RCC 7860 (cell line): ENCODE measurements at places on chromosomes 1 and 21.

- DNase-seq = no peak
Observed at GRCh38 chr1:14392161-14392858, 206.2 kb upstream of the KAZN start.

DNA sequence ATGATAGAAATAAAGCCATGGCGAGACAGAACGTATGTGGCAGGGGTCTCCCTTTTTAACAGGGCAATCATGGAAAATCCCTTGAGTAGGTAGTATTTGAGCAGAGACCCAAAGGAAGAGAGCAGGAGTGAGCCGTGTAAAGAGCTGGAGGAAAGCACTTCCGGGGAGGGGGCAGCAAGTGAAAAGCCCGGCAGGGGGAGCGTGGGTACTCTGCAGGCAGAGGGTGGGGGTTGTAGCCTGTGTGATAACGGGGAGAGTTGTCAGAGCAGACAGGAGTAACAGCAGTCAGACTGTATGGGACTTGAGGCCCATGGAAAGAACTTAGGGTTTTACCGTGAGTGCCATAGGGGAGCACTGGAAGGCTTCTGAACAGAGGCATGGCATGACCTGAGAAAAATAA is 51.1 kb upstream of the LDLRAP1 start:
- no peak for DNase-seq

DNA sequence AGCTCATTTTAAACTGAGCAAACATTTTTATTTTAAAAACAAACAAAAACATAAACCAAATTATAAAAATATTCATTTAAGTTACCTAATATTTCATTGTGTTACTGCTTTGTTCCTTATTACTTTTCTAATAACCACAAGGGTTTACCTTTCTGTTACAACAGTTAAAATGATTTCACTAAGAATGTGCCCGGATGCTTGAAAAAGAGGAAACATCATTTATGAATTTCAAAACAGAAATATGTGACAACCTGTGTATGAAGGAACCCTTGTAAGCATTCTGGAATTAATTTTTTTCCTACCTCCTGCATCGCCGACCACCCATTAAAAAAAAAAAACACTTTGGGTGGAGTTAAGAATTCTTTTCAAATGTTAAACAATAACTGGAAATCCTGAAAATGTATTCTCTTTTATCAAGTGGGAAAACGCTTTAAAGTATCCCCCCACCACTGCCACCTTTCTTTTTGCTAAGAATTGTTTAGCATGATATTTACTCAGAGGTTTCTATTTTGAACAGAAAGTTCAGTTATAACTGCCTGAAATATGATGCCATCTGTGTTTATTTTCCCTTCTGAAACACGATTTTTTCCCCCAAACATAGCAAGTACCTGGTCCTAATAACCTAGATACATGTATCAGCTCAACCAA is 9.1 kb downstream of the CYYR1 start:
- DNase-seq = no peak

- no peak for DNase-seq
Observed at GRCh38 chr1:212539737-212540430, 68.7 kb upstream of the ATF3 start.

DNA sequence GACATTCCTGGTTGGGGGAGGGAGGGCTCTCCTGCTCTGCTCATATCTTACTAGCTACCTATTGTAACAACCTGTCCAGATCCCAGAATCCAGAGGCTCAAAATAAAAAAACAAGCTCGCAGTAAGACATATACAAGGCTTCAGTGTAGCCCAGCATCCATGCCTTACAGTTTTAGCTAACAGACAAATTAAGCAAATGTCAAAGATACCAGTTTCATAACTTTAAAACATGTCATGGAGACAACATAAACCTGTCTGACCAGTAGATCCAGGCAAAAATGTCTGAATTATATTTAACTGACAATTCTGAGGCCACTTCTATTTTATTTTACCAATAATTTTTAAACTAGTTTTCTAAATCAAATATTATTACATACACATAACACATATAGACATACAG is 167.7 kb upstream of the TNR start:
- DNase-seq = no peak

GRCh38 chr1:156550346-156550745 is 22.0 kb downstream of the IQGAP3 start:
- no peak for DNase-seq

- peak; percentile 63 for DNase-seq
Observed at GRCh38 chr1:152052606-152053005, 15.8 kb upstream of the S100A11 start.

DNA sequence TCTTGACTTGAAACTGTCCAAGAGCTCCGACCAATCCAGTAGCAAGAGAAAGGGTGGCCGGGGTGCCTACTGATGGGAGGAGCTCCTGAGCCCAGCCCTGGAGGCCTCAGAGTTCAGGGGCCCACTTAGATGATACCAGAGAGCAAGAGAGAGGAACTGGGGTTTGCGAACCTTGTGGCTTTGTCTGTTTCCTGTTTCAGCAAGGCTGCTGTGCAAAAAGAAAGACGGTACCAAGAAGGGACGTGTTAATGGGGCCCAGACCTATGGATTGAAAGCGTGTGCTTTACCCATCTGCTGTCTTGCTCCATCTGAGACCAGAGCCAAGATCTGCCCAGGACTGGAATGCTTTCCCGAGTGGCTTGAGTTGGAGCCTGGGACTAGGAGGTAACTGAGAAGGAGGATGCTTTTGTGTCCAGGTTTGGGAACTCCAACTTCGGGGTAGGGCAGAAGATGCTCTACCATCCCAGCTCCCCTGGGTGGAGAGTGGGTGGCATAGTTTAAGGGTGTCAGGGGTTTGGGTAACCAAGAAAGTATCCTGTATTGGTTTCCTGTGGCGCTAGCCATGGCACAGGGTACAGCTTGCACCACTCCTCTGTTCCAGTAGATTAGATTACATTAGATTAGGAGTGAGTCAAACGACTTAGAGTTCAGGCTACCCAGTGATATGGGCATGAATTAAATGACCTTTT is at the start of gene TRAF3IP3:
Gene TRAF3IP3 (plus strand): TSS at position 128 of the 689 bp plus-strand sequence. CDS start 3,987 bp downstream, outside the sequence.
- no peak for DNase-seq

GRCh38 chr1:82214606-82215005 is 413.9 kb downstream of the ADGRL2 start:
- DNase-seq = no peak

- DNase-seq = no peak
Observed at GRCh38 chr1:94670273-94670672, 128.7 kb upstream of the F3 start.

DNA sequence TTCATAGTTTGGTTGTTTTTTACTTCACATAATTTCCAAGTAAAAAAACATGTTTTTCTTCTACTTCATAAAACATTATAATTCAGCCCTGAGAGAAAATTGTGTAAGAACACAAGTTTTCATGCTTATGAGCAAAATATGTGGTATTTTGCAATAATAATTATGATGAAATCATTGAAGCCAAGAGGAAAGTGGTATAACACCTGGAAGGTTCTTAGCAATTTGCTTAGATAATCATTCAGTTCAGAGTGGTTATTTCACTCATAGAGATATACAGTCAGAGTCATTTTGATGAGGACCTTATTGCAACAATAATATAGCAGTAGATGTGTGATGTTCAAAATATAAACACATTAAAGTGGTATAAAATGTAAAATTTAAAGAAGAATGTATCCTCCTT is 94.5 kb downstream of the PLPPR4 start:
- DNase-seq = no peak

- no peak for DNase-seq
Observed at GRCh38 chr1:2233997-2234761, 6.1 kb downstream of the SKI start.

DNA sequence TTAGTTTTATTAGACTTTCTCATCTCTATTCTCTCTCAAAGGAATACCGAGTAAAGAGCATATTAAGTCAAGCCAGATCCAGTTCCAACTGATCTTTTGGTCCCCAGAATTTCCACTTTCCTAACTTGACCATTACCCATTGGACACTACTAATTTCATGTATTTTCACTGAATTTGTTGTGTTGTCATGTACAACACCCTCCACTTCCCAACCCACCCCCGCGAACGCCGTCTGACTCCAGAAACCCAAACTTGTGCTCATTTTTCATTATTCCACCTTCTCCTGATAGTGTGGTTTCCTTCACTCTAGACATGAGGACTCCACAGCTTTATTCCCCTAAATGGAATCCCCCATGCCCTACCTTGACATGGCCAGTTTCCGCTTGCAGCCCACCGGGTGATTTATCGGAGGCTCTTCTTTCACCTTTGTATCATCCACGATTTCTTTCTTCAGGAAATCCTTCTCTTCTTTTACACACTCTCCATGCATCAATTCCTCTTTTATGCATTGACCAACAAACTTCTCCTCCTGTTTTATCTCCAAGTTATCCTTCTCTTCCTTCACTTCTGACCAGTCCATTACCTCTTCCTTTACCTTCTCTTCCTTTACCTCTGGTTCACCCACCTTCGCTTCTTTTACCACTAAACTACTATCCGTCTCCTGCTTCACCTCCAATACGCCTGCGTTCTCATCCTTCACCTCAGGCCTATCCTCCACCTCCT is 805 bp downstream of the ZNHIT6 start:
- DNase-seq = no peak

GRCh38 chr21:31133243-31133830 is 95.1 kb upstream of the KRTAP19-8 start:
- DNase-seq = no peak

DNA sequence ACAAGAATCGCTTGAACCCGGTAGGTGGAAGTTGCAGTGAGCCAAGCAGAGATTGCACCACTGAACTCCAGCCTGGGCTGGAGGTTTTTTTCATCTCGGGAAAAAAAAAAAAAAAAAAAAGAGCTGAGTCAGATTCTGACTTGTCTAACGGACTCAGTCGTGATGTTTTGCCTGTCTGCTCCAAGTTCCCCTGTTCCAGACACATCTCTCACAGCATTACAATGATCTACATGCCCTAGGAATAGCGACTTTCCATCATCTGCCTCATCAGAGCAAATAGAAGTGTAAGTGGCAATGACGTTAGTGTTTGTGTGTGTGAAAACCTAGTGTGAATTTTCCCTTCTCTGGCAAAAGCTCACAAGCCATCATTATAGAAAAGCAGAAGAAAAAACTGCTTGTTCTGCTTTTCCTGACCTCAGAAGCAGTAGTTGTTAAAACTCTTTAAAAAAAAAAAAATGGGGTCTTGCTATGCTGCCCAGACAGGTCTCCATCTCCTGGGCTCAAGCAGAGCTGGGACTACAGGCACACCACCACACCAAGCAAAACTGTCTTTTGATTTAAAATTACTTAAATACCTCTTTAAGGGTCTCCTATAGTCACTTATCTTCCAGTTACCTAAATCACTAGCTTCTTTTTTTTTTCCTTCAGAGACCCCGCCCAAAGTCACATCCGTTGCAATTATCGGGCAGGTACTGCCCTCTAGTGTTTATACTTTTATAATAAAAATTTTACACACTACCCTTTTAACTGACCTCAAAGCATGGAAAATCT is 37.3 kb downstream of the PLEKHO1 start:
- peak; percentile 42 for DNase-seq

- no peak for DNase-seq
Observed at GRCh38 chr1:41315146-41315822, 46.0 kb upstream of the FOXO6 start.

DNA sequence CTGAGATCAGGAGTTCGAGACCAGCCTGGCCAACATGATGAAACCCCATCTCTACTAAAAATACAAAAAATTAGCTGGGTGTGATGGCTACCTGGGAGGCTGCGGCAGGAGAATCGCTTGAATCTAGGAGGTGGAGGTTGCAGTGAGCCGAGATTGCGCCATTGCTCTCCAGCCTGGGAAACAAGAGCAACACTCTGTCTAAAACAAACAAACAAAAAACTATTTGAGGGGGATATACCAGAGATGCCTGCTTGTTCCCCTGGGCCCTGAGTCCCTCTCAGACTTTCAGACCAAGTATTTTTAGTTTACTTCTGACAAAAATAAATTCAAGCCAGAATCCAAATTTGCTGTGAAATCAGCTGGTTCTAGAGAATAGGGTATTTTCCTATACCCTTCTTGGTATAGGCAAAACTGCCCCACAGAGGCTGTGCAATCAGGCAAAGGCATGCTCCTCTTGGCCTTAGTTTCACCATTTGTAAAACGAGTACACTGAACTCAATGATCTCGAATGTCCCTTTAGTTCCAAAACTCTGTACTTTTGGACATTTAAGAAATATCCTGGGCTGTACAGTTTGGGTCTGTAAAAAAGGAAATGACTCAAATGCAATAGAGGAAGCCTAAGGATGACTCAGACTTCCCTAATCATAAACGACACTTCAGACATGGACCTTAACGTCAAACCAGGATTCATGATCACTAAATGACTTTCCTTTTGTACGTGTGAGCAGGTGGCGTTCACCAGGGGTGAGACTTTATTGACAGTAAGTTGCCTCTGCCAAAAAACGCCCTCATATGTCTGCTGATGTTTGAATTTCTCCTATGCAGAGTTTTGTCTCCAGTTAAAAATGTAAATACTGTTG is 16.1 kb downstream of the ENSA start:
- DNase-seq = peak; percentile 80

DNA sequence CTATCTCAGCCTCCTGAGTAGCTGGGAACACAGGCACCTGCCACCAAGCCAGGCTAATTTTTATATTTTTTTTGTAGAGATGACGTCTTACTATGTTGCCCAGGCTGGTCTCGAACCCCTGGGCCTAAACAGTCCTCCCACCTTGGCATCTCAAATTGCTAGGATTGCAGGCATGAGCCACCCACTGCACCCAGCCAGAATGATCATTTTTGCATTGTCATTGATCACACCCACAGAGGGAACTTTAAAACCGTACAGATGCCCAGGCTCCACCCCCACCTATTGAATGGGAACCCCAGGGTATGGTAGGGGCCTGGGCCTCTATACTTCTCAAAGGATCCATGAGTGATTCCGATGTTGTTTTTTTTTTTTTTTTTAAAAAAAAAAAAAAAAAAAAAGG is 36.7 kb downstream of the ETNK2 start:
- no peak for DNase-seq

- DNase-seq = peak; percentile 42
Observed at GRCh38 chr1:22275626-22276395, 132.9 kb upstream of the WNT4 start.

DNA sequence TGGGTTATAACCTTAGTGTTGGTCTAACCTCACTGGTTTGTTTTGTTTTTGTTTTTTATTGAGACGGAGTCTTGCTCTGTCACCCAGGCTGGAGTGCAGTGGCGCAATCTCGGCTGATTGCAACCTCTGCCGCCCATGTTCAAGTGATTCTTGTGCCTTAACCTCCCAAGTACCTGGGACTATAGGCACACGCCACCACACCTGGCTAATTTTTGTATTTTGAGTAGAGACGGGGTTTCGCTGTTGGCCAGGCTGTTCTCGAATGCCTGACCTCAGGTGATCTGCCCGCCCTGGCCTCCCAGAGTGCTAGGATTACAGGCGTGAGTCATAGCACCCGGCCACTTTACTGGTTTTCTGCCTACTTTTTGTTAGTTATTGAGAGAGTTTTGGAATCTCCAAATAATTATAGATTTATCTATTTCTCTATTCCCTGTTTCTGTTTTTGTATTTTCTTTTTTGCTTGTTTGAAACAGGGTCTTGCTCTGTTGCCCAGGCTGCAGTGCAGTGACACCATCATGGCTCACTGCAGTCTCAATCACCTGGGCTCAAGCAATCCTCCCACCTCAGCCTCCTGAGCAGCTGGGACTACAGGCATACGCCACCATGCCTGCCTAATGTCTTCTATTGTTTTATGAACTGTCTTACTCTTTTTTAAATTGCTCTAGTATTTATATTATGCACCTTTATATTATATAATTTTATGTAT is 21.4 kb downstream of the SMG7 start:
- DNase-seq = no peak

GRCh38 chr21:46178961-46179360 is 5.3 kb downstream of the SPATC1L start:
- DNase-seq = no peak

GRCh38 chr1:10751160-10751559 is 45.3 kb downstream of the CASZ1 start:
- no peak for DNase-seq
